Urothelium cell line (cell line): ENCODE measurements at places on chromosomes 2 and 18.

DNA sequence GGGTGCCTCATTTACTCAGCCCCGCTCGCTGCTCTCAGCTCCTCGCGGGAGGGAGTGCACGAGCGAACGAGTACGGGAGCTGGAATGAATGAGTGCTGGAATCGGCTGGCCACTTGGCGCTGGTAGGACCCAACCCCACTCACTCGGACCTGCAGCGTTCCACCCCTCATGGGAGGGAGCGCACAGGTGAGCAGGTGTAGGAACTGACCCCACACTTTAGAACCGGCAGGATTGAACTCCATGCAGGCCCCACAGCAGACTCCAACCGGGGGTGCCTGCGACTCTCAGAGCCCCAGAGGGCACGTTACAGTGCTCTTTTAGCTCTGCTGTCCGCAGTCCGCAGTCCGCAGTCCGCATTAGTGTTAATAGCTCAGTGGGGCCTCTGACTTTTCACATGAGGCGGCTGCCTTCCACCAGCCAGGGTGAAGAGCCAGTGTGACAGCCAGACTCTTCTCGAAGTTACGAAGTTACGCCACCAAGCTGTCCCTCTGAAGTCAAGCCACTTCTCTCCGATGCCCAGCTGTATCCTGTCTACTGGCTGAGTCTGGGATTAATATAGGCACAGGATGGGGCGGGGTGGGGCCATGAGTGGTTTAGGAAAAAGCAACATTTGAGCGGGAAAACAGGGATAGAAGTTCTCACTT, 102.7 kb upstream of the ARHGAP15 start:
- DNase-seq: no peak

DNA sequence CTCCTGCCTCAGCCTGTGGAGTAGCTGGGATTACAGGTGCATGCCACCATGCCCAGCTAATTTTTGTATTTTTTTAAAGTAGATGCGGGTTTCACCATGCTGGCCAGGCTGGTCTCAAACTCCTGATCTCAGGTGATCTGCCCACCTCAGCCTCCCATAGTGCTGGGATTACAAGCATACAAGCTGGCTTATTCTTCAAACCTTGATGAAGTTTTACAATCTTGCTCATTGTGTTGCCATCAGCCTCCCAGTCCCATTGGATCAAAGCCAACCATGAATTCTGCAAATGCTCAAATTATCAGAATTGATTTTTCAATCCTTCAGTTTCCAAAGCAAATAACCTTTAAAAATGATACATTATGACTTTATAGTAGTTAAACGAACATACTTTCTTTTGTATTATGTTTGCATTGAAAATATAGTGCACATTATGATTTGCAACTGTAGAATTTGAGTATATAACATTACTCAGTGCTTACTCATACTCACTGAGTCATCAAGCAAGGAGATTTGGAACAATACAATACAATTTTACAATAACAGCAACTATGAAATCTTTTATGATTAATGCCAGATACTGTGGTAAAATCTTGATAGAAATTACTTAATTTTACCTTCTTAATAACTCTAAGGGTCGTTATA, 1491.9 kb upstream of the CELF4 start:
- DNase-seq: no peak

DNA sequence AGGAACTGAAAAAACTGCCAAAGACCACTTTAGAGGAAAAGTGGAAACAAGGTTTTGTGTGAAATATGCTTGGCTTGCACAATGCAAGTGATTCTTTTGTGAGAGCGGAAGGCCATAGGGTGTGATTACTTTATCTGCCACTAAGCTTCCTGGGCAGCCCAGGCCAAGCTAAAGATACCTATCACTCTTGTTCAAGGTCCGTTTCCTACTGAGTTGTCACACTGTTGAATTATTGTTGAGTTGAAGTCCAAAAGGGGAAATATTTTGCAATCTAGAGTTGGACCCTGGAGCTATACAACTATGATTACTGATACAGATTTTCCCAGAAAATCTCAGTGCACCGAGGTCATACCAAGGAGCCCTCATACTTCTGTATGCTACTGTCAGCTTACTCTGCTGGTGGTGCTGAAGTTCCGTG, 72.7 kb upstream of the CTAGE1 start:
- no peak for DNase-seq

DNA sequence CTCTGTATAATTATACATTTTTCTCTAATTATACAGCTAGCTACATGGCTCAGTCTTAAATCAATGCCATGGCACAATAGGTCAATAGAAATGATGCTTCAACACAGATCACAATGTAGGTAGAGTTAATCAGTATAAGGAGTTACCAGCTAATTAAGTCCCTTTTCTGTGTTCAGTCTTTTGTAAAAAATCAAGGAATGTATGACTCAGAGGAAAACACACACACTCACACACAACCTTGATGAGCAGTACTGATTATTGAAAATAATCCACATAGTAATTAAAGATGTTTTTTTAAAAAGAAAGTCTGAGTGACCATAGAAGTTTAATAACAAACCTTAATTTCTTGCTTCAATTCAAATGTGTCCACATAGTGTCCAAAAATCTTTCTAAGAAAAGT, 691.3 kb downstream of the LRP1B start:
- no peak for DNase-seq

DNA sequence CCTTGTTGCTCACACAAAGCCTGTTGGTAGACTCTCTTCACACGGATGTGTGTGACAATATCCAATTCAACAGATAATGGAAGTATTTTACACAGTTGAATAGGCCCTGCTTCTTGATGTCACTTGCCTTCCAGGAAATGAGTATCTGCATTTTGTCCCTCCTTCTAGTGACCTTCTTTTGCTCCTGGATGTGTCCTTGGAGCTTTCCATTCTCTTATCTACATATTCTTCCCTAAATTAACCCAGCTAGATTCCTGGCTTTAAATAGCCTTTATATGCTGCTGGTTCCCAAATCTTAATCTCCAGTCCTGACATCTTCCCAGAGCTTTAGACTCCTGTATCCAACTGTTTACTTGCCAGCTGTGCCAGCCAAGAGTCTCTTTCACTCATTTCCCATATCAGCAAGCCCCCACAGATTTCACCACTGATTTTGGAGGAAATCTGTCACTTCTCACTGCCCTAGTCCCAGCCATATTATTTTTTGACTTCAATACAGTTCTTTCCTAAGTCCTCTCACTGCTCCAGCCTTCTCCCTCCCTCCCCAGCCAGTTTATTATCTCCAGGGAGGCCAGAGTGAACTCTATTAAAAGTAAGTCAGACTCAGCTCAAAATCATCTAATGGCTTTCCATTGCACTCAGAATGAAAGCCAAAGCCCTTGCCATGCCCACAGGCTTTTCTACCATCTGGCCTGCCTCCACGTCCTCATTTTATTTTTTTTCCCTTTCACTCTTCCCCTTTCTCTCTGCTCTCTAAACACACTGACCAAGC, 170.0 kb downstream of the PDE11A start:
- no peak for DNase-seq

DNA sequence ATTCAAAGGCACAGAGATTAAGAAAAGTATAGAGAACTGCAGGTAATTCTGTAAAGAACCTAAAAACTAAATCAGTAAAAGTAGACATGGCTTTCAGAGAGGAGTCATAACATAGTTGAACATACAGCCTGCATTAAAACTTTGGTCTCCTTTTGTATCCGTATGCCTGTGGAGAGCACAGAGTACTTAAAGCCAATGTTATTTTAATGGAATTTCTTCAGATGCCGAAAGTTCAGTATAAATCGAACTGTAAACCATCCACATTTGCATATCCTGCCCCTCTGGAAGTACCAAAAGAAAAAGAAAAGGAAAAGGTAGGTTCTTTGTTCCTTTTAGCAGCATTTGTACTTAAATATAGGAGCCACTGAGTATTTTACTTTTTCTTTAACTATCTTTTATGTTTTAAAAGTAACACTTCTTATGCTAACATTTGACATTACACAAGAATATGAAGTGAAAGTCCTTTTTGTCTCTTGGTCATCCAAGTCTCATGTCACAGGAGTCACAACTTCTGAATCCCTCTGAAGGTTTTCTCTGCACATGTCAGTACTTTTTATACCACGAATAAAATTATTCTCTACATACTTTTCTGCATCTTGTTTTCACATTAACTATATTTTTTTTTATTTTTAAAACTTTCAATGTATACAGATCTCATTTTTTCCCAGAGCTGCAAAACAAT, 34.9 kb upstream of the ARMC9 start:
- no peak for DNase-seq

DNA sequence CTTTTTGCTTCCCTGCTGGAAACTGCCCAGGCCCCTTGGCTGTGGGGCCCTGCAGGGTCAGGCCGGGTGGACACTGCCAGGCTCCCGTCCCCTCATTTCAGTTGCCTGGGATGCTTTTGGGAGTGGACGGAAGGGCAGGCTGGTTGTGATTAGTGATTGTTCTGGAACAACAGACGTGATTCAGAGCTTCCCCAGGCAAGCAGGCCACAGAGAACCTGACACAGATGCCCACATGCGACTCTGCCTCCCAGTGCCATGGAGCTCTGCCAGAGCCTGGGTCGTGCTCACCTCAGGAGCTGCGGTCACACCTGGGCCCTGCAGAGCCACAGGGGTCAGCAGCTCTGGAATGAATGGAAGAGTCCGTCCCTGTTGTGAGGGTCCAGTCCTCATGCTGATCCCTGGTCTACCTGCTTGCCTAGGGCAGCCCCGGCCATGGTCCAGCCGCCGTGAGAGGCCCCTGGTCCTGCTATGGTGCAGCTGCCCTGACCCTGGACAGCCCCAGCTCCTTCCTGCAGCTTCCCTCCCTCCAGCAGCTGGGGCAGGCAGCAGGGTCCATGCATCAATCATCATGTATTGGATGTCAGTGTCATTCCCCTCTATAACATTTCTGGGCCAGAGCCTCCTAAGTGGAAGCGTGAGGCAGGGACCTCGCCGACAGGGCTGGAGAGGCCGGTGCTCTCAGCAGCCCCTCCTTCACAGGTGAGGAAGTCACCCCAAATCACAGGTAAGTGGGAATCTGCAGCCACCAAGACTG, 518.6 kb upstream of the MYT1L start:
- no peak for DNase-seq

DNA sequence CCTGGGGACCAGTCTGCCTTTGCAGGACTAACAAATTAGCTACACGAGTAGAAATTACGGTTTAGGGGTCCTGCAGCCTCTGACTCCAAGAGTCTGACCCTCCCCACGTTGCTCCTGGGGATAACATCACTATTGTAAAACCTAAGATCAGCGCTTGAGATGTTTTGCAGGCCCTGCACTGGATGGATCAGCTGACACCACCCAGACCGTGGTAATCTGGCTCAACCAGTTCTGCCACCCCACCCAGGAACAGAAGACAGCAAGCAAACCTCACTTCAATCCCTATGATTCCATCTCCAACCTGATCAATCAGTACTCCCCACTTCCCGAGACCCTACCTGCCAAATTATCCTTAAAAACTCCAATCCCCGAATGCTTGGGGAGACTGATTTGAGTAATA, 31.7 kb downstream of the NGEF start:
- DNase-seq: no peak

DNA sequence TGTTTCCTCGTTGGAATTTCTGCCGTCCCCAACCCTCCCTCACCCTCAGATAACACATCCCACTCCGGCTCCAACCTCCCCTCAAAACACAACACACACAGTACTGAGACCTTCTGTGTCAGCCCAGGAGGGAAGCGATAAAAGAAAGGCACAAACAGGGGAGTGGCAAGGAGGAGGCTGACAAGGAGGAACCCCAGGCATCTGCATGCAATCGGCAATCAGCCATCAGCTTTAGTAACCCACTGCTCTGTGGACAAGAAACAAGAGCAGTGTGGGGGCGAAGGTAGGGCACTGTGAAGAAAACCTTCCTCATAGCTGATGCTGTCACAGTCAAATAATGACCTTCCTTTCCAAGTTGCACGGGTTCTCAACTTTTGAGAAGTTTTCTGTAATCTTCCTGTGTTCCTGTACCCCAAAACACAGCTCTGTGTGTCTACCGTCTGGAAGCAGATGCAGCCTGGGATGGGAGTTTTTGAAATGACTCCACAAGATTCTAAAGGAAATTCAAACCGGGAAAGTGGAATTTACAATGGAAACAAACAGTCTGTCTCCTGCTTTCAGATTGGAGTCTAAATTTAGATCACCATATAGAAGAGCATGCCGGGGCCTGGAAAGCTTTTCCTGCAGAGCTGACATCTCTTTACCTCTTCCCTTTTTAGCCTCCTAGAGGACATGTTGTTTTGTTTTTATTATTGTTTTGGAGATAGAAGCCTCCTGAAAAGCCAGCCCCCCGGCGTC, 16.4 kb upstream of the LPIN2 start:
- no peak for DNase-seq

DNA sequence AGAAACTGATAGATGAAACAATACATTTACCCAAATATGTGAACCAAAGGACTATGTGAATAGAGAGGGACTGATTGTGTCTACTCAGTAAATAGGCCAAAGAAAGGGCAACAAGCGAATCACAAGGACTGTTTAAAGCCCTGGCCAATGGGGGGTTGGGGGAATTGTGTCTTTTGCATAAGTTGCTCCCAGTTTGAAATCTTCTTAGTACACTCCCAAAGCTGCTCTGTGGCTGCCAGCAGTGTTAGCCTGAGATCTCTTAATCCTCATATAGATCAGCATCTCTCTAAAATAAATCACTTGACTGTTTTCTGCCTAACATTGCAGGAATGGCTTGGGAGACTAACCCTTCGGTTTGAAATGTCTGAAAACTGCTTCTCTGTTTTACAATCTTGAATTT, 236.4 kb downstream of the PLCL1 start:
- DNase-seq: no peak

DNA sequence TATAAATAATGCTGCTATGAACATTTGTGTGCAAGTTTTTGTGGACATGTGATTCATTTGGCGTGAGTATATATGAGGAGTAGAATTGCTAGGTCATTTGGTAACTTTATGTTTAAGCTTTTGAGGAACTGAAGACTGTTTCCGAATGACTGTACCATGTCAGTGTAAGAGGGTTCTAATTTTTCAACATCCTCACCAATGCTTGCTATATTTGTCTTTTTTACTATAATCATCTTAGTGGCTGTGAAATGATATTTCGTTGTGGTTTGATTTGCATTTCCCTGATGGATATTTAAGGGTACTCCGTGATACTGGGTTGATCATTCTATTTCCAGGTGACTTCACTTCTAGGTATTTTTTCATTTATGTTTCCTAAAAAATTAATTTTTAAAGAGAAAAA, 241.1 kb downstream of the BCL2 start:
- DNase-seq: no peak

DNA sequence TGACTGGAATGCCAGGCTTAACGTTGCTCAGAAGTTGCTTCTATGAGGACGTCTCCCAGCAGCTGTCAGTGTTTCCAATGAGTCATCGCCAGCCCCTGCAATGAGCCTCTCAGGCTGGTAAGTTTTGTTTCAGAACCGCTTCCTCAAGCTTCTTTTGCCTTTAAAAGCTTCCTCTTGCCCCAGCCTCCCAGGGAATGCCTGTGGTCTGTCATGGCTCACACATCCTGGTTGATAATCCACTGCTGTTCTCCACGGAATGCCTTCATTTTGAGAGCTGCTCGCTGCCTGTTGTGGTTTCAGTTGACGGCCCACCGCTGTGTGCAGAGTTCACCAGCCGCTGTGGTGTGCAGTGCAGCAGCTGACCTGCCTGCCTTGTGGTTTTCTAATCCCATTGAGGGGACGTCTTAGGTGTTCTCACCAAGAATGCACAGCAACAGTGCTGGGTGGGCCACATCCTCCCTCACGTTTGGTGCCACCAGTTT, 96.4 kb downstream of the RTP5 start:
- DNase-seq: peak; percentile 89
